ENCODE measurements at places on chromosomes 12 and 14.
A peak's percentile ranks its signal among the peaks of the same experiment; 100 is the strongest.

GRCh38 chr14:58150243-58150805 lies 1.7 kb downstream of the ARMH4 start:
- DNase-seq = no peak

DNA sequence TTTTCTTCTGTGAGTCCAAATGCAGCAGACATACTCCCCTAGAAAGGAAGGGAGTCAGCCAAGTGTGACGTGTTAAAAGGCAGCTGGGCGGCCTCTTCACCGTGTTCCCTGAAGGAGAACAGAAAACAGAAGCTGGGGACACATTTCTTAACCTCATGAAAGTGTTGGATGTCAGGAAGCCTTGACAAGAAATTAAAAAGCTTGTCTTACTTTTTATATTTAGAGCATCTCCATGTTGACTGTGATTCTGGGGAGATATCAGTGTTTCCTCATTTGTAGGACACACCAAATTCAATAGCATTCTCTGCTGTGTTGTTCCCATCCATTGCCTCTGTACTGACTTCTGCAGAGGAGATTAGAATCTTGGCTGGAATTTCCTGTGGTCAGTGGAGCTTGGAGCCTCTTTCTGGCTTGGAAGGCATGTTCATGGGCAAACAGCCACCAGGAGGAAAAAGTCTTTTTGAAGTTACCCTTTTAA lies 93.7 kb downstream of the RMST start:
- peak; percentile 73 for DNase-seq

DNA sequence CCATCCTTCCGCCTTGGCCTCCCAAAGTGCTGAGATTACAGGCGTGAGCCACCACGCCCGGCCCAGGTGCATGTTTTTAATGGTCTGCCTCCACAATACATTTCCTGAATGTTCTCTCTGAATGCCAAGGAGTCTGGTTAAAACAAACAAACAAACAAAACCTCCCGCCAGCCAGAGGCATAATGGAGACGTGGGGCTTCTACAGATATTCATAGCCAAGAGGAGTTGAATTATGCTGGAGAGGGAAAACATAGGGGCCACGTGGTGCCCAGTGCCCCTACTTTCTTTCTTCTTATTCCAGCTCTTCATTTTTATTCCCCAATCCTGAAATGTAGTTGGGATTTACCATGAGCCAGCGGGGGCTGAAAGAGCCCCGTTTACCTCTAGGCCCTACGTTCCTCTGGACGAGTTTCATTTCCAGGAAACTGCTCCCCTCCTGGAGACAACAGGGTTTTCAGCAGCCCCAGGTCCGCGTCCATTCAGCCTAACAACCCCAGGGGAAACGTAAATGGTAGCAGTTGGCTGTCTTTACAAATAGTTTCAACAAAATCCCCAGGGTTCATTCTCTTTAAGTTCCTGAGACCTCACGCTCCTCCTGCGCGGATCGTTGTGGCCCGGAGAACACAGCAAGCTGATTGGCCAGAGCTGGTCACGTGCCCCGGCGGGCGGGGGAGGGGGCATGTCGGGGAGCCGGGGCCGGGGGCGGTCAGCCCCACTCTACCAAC lies 108.5 kb upstream of the ESRRB start:
- peak; percentile 80 for DNase-seq

GRCh38 chr14:92930737-92931602 lies 8.0 kb downstream of the CHGA start:
- DNase-seq = no peak

GRCh38 chr12:56299853-56300643 lies at the start of gene CS:
TSS of gene CS (minus strand) at chr12:56300330. CDS start at chr12:56300201, 129 bp downstream.
- peak; percentile 99 for DNase-seq

DNA sequence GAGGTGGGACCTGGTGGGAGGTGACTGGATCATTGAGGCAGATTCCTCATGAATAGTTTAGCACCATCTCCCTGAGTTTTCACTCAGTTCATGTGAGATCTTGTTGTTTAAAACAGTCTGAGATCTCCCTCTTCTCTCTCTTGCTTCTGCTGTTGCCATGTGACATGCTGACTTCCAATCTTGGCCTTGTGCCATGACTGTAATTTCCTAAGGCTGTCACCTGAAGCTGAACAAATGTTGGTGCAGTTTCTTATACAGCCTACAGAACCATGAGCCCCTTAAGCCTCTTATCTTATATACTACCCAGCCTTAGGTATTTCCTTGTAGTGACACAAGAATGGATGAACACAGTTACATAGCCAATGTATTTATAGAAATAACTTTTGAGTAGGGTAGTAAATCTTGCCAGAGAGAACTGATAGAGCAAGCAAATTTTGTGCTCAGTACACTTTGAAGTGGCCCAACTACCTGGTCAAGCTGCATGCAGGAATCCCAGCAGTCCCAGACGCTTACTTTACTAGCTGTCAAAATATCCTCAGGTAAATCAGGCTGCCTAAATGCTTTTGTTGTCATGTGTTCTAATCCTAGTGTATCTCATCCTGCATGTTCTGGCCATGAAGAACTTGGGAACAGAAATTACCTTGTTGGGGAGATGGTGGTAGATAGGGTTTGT lies 445.6 kb upstream of the MIS18BP1 start:
- DNase-seq = peak; percentile 51

DNA sequence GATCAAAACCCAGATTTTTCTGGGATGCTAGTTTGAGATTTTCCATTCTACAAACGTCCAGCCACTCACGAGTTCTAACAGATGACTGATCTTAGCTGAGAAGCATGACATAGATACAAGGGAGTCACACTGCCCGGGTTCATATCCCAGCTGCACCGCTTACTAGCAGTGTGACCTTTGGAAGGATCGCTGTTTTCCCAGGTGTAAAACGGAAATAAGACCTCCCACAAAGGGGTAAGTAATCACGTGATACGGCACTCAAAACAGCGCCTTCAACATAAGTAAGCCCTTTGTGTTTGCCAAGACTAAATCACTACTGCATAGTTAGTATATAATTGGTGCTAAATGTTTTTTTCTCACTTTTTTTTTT lies 624 bp upstream of the PWP1 start:
- no peak for DNase-seq

DNA sequence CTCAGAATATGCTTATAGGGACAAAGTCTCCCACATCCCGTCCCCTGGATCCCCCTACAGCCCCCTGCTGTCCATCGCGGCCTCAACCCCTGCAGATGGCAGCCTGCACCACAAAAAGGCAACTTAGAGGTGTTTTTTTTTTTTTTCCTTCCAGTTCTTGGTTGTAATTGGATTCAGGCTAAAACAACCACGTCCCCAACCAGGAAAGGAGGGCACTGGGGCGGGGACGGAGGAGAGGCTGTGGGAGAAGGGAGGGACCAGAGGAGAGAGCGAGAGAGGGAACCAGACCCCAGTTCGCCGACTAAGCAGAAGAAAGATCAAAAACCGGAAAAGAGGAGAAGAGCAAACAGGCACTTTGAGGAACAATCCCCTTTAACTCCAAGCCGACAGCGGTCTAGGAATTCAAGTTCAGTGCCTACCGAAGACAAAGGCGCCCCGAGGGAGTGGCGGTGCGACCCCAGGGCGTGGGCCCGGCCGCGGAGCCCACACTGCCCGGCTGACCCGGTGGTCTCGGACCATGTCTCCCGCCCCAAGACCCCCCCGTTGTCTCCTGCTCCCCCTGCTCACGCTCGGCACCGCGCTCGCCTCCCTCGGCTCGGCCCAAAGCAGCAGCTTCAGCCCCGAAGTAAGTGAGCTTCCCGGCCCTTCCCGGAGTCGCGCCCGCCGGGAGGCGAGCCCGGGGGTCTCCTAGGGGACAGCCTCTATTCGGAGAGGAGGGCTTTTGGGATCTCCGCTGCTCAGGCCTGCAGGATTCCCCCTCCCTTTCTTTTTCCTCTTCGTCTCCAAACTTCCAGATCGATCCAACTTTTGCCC lies at the start of gene MMP14:
Gene MMP14 (plus strand): TSS at position 285 of the 813 bp plus-strand sequence. CDS start 233 bp downstream, at position 518.
- DNase-seq = peak; percentile 90

- DNase-seq = no peak
These were observed 596 bp downstream of the DLST start for GRCh38 chr14:74882103-74882920.

DNA sequence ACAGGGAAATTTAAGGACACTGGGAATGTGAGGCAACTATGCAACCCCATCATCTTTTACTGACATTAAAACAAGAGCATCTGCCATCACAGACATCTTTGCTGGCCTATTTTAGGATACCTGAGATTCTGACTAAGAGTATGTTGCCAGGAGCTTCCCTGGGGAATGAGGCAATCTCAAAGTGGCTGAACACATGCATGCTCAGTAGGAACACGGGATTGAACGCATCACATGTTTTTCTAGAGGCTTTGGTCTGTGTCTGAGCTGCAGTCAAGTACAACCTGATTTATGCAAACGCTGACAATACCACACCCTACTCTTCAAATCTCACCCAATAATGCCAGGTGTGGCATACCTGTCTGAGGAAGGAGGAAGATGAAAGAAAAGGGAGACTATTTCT lies 416.5 kb downstream of the NELL2 start:
- peak; percentile 26 for DNase-seq

DNA sequence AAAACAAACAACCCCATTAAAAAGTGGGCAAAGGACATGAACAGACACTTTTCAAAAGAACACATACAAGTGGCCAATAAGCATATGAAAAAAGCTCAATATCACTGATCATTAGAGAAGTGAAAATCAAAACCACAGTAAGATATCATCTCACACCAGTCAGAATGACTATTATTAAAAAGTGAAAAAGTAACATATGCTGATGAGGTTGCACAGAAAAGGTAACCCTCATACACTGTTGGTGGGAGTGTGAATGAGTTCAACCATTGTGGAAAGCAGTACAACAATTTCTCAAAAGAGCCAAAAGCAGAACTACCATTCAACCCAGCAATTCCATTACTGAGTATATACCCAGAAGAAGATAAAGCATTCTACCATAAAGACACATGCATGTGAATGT lies 18.2 kb downstream of the PDE6H start:
- DNase-seq = no peak

DNA sequence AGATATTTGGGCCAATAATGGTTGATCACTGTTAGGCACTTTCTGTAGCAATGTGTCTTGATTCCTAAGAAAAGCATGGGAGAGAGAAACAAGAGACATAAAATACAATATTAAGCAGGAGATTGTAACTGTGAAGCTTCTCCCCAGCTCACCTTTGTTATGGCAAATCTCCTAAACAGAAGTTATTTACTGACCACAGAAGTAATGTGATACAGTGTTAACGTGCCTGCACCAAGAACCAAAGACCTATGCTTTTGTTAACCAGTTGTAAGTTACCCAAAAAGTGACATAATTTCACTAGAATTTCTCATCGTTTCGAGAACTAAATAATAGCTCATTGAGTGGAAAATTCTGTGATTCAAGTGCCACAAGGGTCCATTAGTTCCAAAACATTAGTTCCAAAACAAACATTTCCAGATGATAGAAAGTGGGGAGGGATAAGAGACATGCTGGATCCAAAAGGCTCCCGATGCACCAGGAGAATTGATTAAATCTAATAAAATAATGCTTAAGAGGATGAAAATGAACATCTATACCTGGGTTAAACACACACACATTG lies 14.3 kb downstream of the RERG start:
- no peak for DNase-seq

DNA sequence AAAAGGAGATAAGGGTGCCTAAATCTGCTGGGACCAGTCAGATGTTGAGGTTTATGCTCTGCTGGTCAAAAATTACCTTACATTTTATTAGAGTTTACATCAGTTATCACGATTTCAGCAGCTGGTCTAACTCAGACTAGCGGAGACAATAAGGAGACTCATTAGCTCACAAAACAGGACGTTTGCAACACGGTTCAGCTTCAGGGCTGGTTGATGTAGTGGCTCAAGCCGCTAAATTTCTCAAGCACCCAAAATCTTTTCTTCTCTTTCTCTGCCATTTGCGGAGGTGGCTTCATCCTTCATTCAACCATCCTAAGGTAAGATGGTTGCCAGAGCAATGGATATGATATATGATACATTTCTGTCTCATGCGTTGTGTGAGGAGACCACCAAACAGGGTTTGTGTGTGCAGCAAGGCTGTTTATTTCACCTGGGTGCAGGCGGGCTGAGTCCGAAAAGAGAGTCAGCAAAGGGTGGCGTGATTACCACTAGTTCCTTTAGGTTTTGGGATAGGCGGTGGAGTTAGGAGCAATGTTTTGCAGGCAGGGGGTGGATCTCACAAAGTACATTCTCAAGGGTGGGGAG lies 30.3 kb upstream of the CLIP1 start:
- DNase-seq = no peak

DNA sequence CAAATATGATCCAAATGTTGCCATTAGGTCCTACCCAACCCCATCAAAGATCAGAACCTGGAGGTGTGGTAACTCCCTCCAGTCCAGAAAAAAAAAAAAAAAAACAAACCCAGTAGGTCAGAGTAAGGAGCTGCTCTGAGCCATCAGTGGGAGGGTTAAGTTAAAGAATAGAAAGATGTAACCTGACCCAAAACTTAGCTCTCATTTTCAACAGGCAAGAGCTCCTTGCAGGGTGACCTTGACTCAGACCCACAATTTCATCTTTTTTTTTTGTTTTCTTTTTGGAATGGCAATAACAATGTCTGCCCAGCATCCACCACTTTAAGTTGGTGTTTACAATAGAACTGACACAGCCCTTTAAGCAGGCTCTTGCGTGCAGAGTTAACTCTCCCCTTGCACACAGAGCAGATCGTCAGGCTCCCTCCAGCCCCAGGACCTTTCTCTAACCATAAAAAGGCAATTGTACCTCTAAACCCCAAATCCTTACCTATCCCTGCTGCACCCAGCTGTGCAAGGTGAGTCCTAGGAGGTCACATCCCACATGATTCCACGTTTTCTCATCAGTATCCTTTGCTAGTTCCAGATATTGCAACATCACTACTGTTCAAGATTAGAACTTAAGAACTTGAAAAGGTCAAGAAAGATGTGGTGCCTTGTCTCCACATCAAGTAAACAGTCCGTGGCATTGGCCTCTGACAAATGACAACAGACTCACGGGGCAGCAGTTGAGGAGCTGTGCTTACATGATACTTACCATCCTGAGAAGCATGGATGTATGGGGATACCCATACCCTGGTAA lies 178.6 kb upstream of the EEA1 start:
- DNase-seq = no peak

GRCh38 chr12:121279507-121279915 lies 17.0 kb downstream of the CAMKK2 start:
- no peak for DNase-seq

GRCh38 chr12:113983777-113984448 lies 17.8 kb upstream of the RBM19 start:
- DNase-seq = no peak

GRCh38 chr14:65986041-65986440 lies 500.1 kb upstream of the CCDC196 start:
- DNase-seq = no peak

DNA sequence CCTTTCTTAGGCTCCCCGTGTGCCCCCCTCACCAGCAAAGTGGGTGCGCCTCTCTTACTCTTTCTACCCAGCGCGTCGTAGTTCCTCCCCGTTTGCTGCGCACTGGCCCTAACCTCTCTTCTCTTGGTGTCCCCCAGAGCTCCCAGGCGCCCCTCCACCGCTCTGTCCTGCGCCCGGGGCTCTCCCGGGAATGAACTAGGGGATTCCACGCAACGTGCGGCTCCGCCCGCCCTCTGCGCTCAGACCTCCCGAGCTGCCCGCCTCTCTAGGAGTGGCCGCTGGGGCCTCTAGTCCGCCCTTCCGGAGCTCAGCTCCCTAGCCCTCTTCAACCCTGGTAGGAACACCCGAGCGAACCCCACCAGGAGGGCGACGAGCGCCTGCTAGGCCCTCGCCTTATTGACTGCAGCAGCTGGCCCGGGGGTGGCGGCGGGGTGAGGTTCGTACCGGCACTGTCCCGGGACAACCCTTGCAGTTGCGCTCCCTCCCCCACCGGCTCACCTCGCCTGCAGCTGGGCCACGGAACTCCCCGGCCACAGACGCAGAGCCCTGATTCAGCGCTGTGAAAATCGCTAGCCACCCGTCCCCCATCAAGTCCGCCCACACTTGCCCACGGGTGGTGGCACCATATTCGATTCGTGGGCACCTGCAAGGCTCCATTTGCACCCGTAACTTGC lies 1.3 kb downstream of the TMEM233 start:
- DNase-seq = peak; percentile 35
